CD4-positive, CD25-positive, alpha-beta regulatory T cell (primary cell): ENCODE measurements at places on chromosomes 2 and 18.
A peak's percentile ranks its signal among the peaks of the same experiment; 100 is the strongest.

GRCh38 chr2:42128721-42129486 lies 40.2 kb upstream of the EML4 start:
- peak; percentile 49 for DNase-seq

- DNase-seq = no peak
Measured at GRCh38 chr18:394987-395362, 105.5 kb downstream of the COLEC12 start.

- no peak for DNase-seq
Measured at GRCh38 chr2:157185476-157186227, 71.9 kb upstream of the GALNT5 start.

DNA sequence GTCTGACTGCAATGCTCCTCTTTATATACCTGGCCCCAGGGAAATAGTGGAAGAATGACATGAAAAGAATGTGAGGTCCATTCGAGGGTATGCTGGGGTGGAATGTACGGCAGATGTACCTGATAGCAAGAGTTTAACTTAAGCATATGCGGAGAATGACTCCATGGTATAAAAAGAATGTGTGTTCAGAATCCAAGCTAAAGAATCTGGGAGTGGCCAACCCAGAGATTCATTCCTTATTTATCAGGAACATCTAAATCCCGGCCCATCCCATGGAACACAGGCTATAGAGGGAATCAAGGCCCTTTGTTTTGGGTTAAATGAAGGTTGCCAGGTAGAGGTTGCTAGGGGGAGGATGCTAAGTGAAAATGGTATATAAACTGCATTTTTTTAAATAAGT lies 150.0 kb downstream of the ZNF385B start:
- DNase-seq = no peak

DNA sequence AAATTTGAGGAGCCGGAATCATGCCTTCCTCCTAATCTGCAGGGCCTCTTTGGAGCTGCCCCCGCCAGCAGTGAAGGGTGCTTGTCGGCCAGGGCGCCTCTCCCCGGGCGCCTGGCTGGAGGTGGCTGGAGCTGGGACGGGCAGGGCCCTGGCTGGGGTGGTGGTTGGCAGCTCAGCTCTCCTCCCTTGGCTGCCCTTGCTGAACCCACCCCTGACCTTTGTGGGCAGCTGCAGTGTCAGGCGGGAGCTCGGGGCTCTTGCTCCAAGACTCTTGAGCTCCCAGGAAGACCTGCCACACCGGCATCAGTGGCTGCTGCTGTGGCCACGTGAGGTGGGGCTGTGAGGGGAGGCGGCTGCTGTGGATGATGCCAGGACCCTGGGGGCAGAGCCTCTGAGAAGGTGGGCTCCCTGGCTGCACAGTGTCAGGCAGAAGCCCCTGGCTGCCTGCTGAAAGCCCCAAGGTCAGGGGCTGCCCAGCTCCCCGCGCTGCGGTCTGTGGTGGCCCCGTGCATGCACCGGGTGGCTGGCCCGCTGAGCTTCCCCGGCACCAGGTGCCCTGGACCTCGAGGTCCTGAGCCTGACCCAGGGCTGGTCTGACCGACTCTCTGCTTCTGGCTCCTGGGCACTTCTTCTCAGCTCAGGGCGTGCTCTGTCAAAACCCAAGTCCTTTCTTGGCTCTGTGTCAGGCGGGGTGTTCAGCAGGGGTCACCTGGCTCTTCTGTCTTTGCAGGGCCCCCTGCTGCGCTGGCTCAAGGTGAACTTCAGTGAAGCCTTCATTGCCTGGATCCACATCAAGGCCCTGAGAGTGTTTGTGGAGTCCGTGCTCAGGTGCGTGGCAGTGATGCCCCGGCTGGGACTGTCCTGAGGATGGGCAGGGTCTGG lies 34.5 kb downstream of the PDIA6 start:
- DNase-seq = no peak

GRCh38 chr2:150020937-150021673 lies 433.5 kb upstream of the MMADHC start:
- no peak for DNase-seq

DNA sequence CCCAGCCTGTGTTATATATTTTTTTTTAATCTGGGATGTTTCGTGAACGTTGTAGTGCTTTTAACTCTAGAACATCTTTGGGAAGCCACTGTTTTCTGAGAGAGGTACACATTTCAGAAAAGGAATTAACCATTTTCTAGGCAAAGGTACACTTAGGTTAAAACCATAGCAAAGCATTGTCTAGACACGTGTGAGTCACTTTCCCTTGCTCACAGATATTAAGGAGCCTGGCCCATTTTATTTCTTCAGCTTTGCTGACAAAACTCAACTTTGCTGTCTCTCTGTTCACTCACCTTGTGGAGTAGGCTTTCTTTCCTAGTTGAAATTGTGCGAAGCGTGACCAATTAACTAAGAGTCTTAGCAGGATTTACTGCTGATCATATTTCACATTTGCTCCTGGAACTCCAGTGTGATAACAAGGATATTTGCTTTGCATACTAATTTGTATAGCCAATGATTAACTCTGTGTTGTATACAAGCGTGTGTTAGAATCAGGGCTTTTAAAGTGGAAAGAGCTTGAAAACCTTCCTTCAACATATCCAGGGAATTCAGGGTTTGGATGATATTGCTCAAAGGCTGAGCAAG lies 215.0 kb upstream of the AGAP1 start:
- DNase-seq = no peak

- no peak for DNase-seq
Measured at GRCh38 chr2:39587168-39587567, 78.5 kb upstream of the TMEM178A start.

DNA sequence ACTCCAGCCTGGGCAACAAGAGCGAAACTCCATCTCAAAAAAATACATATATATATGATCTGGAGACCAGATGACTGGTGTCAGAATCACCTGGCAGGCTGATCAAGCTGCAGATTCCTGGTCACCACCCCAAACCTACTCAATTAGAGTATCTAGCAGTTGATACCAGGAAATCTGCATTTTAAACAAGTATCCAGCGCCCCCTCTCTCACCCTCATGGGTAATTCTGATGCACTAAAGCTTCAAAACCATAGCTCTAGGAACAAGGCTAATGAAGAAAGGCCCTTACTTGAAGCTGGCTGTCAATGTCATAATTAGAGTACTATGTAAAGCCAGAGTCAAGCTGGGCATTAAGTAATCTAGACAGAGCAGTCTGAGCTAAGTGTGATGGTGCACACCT lies 25.0 kb upstream of the PCBP1 start:
- DNase-seq = no peak

GRCh38 chr18:78526923-78527711 lies 452.5 kb upstream of the SALL3 start:
- no peak for DNase-seq

DNA sequence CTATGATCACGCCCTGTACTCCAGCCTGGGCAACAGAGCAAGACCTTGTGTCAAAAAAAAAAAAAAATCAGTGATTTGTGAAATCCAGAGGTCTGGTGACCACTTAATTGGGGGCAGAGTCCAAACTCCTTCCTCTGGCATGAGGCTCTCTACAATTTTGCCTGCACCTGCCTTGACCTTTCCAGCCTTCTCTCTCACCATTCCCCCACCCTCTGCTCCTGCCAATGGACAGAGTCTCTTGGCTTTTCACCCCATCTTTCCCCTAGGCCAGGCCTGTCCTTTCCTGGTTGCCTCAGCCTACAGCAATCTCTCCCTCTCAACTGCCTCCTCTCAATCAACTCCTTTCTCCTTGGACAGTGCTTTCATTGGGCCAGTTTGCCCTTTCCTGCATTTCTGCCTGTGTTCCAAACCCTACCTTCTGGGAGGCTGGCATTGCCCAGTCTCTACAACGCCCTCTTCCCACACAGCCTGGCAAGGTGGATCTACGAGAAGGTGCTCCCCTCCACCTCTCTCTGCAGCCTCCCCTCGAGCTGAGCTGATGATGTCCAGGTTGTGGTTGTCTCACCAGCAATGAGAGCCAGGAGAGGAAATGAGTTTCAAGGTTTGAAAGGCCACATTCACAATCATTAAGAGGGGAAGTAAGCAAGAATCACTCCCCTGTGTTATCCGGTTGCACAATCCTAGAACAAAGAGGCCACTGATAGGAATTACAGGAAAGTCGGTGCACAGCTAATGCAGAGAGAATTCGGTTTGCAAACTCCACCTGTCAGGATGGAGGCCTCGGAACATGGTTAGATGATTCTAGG lies 39.5 kb upstream of the NPAS2 start:
- DNase-seq = no peak

GRCh38 chr2:100759901-100760300 lies 60.0 kb upstream of the NPAS2 start:
- DNase-seq = no peak

DNA sequence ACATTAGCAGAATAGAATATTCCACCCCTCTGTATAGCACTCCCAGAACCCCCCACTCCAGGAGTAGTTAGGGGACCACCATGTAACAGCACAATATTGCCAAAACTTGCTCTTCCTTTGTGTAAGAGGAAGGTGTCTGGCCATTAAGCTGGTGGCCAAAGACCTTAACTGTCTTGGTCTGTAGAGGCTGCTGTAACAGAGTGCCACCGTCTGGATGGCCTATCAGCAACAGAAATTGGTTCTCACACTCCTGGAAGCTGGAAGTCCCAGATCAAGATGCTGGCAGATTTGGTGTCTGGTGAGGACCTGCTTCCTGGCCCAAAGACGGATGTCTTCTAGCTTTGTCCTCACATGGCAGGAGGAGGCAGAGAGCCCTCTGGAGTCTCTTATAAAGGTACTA lies 61.6 kb upstream of the TGFA start:
- no peak for DNase-seq

- DNase-seq = no peak
Measured at GRCh38 chr2:10398496-10398895, 49.6 kb downstream of the ODC1 start.

- DNase-seq = no peak
Measured at GRCh38 chr2:46814160-46814961, 101.2 kb downstream of the MCFD2 start.

DNA sequence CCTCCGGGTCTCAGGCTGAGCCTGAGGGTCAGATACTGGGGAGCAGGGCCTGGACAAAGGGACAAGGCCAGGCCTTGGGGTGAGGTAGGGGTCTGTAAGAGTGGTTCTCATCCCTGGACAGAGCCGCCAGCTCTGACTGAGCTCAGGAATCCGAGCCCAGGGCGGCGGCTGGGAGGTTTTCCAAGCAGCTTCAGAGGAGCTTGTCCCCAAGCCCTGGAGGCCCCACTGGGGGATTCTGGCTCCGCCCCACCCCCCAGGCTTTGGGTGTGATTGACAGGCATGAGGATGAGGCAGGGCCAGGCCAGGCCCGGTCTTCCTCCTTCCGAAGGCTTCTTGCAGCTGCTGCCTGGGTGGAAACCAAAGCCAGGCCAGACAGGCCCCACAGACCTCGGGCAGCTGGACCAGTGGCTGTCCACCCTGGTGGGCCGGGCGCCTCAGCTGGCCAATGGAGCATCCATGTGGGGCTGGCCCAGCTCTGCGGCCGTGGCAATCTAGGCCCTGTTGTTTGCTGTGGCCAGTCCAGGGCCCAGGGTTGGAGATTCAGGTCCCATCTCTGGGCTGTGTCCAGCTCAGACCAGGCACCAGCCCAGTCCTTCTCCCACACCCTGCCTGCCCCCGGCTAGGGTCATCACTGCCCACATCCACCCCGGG lies 23.1 kb upstream of the GPC1 start:
- DNase-seq = no peak

- no peak for DNase-seq
Measured at GRCh38 chr2:11773111-11773510, 26.7 kb downstream of the LPIN1 start.

DNA sequence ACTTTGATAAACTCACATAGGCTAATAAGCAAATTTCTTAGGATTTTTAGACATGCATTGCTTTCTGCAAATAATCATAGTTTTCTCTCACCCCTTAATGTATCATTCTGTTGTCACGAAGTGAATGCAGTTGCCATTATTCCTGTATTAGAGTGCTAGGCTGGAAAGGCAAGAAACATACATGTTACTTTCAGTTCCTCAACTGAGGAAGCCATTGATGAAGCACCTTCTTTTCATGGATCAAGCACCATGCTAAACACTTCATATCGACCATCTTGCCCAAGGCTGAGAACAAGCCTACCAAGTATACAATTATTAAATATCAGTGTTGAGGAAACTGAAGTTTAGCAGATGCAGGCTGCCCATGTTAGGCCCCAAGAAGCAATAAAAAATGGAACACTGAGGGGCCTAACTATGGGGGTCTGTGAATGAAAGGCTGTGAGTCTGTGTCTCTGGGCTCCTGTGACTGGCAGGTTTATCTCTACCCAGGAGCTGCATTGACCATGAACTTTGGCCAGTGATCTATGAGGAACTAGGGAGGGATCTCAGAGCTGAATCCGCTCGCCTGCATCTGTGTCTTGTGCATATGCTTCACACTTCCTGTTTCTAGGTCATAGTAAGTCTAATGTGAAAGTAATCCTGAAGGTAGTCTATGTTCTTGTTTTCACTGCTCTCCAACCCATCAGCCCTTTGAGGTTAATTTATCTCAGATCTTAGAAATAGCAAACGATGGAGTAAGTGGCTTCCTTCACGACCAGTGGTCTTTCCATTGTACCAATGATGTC lies 16.0 kb upstream of the TSPYL6 start:
- DNase-seq = no peak

DNA sequence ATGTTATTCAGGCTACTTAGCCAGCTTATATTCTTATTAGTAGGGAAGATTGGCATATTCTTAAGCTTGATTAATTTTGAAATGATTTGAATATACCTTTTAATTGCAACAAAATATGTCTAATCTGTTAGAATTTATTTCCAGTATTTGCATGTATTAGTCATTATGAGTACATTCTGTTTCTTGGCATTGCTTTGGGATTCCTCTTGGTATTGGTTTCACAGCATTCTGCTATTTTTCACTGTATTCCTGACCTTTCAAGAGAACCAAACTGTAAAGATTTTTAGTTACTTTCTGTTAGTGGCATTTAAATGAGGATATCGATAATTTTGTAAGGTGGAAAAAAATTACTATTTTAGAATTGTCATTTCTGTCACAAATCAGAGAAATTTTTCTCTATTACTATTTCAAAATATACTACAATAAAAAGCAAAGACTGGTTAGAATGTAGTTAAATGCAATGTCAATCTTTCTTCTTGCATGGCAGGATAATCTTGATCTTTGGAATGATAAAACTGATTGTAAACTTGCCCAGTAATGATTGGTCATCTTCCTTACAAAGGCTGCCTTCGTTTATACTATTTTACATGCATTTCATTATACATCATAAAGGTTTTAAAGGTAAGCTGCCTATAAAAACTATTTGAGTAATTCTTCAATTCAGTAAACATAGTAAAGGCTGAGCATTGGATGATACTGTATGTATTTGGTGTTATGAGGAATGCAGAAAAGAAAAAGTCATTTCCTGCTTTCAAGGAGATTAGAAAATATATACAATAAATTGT lies 86.1 kb downstream of the SLC4A10 start:
- DNase-seq = no peak
